ENCODE measurements at places on chromosomes 16 and 17.

GRCh38 chr16:51114382-51114781 is 36.7 kb downstream of the SALL1 start:
- DNase-seq, result no peak

GRCh38 chr16:31471875-31472708 is at the start of gene TGFB1I1:
Gene TGFB1I1, plus strand, starts transcription at chr16:31472152. Its CDS starts 37 bp downstream, at chr16:31472189.
- no peak for DNase-seq

DNA sequence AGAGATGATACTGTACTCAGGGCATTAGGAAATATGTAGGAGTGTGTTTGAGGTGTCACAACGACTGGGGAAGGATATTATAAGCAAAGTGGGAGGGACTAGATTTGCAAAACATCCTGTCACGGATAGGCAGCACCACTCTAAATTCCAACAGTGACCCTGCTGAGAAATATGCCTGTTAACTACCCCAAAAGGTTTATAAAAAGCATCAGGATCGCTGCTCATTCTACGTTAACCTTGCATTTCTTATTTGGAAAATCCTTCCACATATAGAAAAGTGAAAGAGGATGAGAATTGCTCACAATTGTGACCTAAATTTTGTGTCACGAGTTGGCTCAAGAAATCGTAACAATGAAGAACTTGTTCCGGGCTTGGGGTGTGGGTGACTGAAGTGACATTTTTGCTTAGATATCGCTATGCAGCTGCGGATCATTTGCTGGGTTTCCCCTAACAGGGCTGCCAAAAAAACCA is 51.6 kb downstream of the N4BP1 start:
- no peak for DNase-seq

DNA sequence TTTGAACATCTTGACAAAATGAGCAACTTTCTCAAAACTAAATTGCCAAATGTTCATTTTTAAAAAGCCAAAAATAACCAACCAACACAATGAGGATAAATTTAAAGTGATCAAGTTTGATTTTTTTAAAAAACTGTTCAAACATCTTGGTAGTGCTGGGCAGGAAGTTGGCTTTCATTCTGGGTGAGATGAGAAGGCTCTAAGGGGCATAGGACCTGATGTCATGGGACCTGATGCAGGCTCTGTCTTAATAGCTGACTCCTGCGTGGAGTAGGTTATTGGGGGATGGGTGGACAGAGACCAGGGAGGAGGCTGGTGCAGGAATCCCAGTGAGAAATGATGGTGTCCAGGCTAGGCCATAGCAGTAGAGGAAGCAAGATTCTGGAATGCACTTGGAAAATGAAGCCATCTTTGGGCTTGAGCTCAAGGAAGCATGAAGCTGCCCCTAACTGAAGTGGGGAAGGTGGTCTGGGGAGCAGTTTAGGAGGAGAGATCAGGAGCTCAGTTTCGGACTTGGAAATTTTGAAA is 20.4 kb downstream of the NLRC5 start:
- no peak for DNase-seq

- no peak for DNase-seq
These were observed 38.8 kb upstream of the ENPP7 start for GRCh38 chr17:79691931-79692330.

DNA sequence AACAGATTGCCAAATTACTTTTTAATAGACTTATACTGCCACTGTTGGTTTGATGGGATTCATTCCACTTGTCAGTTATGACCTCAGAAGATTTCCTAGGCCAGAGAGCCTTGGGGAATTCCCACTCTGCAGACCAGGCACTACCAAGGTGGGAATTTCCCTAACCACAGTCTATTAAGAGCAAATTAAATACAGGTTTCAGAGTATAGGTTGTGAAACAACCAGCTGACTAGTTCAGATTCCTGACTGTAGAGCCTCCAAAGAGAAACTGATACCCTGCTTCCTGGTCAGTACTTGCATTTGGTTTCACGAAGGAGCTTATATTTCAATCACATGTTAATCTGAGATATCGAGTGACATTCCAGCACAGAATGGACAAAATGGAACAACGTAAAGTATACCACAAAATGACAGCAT is 186.5 kb downstream of the STX8 start:
- no peak for DNase-seq

GRCh38 chr16:28522792-28523191 is 16.0 kb downstream of the NUPR1 start:
- no peak for DNase-seq

- DNase-seq, result no peak
These were observed 89.3 kb downstream of the VMP1 start for GRCh38 chr17:59796785-59797205.

DNA sequence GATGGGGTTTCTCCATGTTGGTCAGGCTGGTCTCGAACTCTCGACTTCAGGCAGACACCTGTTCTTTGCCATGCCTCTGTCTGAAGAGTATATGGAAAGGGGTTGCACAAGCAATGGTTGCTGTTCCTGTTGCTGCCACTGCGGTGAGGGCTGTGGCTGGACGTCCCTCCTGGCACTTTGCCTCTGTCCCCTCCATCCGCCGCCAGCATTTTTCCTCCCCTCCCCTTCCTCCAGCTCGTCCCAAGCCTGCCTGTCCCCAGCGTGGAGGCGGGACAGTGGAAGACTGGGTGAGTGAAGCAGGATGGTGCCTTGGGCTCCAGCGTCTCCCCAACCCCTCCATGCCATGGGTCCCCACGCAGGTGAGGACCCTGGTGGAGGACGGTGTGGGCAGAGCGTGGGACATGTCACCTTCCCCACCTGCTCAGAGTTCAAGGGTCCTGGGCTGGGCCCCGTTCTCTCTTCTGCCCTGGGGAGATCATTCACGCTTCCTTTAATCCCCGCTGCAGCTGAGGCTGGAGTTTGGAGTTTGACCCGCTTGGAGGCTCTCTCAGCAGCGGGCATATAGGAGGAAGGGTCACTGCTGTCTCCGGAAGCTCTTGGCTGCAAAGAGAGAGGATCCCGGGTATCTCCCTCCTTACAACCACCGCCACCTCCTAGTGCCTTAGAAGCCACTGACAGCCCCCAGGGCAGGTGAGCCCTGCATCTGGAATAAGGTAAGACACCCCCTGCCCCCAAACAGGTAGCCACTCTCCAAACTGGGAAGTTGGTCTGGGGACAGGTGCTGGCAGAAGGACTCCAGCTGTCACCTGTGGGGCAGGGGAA is at the start of gene SLC5A11:
Gene SLC5A11, plus strand, starts transcription at position 238 of the 822 bp plus-strand sequence. CDS start 12,681 bp downstream, outside the sequence.
- no peak for DNase-seq

GRCh38 chr16:68128577-68129305 is 43.6 kb downstream of the NFATC3 start:
- no peak for DNase-seq

DNA sequence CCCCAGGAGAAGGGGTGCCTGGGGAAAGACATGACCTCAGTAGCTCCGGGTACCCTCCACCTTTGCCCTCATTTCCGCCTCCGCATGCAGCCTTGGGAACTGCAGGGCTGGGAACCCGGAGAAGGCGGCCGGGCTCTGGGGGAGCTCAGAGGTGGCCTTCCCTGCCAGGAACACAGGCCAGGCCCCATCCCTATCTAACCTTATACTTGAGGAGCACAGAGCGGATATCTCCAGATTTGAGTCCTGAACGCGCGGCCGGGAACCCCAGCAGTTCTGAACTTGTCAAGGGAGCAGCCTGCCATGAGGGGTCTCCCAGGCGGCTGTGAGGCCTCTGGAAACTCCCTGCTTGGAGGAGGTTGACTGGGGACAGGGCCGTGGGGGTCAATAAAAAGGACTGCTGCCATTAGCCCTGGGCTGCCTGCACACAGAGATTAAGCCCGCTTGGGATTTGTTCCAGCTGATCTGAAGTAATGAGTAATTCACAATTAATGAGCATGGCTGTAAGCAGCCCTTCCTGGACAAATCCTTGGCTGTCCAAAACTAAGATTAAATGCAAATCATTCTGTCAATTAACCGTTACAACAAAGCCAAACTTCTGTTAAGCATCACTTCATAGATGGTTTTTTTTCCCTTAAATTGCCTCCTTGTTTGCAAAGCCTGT is 26.3 kb upstream of the METRNL start:
- no peak for DNase-seq

GRCh38 chr17:17091856-17092756 is 49.8 kb downstream of the MPRIP start:
- no peak for DNase-seq

- no peak for DNase-seq
These were observed 156.9 kb upstream of the CES5A start for GRCh38 chr16:56032072-56032471.

DNA sequence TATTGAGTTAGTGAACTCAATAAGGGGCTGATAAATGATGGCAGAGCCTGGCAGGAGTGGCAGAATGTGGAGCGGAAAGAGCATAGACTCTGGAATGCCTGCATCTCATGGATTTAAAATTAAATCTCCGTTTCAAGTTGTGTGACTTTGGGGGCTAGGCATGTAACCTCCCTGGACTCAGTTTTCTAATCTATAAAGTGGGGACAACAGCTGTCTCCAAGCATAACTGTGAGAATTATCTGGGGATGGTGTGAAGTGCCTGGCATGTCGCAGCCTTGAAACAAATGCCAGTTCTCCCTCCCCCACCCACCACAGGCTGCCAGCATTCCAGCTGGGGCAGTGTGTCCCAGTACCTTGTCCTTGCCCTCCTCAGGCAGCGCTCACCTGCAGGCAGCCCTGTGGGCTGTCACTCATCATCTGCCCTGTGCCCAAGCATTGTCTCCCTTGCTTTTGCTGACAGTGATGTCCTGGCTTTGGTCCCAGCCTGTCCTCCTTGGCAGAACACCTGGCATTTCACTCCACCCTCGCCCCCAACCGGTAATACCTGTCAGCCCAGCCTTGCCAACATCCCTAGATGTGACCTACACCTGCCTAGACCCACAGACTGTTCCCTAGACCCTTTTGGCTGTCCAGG is 129.6 kb downstream of the MRM1 start:
- DNase-seq, result no peak

GRCh38 chr17:50440172-50440837 is 14.3 kb downstream of the ACSF2 start:
- no peak for DNase-seq

GRCh38 chr17:8125947-8126490 is 2.1 kb upstream of the HES7 start:
- DNase-seq, result peak; percentile 16

- no peak for DNase-seq
These were observed 482 bp upstream of the SLC16A3 start for GRCh38 chr17:82228278-82228841.

GRCh38 chr17:69525920-69526841 is 111.7 kb downstream of the MAP2K6 start:
- no peak for DNase-seq

- peak; percentile 73 for DNase-seq
These were observed 7.9 kb upstream of the LLGL1 start for GRCh38 chr17:18217412-18218015.
